ENCODE measurements at places on chromosomes 6 and 20.

DNA sequence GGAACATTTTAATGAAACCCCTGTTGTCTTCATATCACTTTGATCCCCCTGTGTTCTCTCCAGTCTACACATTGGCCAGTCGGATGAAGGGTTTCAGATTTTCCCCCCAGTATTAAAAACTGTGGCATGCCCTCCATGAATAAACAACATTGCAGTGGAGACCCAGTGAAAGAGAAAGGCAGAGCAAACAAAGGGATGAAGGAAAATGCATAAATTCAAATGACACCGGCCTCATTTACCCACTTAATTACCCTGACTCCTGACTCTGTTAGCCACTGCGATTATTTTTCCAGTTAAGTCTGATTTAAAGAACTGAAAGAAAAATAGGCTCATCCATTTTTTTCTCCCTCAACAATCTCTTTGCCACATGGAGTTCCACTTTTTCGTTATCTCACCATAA is 569.2 kb downstream of the TFAP2B start:
- no peak for DNase-seq

- no peak for DNase-seq
Observed at GRCh38 chr20:36237477-36237876, 1.2 kb downstream of the AAR2 start.

GRCh38 chr20:32664678-32665159 is 9.0 kb downstream of the C20orf203 start:
- no peak for DNase-seq

DNA sequence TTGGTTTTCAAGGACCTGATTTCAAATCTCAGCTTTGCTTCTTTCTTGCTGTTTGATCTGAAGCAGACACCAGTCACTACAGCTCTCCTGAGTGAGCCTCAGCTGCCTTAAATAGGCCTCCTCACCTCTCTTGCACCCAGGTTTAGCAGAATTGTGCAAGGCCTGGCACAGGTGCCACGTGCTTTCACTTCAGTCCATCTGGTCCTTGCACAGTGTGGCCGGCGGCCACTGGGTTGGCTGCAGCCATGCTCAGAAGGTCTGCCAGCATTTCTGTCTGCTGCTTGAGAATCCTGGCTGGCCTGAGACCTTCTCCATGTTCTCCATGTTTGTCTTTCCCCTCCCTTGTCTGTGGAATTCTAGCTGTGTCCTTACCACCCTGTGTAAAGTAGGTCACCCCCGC is 14.5 kb upstream of the DAAM2 start:
- DNase-seq = no peak

DNA sequence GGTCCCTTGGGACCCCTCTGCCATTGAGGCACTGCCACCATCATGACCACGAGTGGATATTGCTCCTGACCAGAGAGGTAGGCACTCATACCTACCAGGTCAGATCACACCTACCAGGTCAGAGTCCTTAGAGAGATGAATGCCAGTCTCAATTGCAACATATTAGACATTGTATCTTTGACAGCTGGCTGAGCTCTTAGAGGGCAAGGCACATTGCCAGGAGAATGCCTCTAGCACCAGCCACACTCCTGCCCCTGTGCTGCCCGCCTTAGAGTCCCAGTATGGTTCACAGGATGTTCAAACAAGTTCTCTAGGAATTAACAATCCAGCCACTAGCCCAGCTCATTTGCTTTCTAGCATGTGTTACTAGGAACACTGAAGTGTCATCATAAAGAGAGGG is 65.9 kb downstream of the TMEM244 start:
- DNase-seq = no peak

- DNase-seq = no peak
Observed at GRCh38 chr6:13355043-13355945, 27.0 kb upstream of the TBC1D7 start.

DNA sequence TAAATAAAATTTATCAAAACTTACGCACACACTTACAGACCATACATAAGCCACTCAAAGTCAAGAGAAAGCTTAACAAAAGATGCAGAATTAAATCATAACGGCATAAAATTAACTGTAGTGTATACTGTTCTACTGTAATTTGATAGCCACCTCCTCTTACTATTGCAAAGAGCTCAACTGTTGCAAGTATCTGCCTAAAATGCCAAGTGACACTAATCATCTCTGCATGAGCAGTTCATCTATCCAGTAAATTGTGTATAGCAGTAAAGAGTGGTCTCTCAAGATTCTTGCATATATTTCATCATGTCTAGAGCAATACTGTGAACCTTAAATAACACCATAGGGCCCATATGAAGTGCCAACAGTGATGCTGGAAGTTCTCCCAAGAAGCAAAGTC is 12.3 kb downstream of the OR2H2 start:
- DNase-seq = no peak

DNA sequence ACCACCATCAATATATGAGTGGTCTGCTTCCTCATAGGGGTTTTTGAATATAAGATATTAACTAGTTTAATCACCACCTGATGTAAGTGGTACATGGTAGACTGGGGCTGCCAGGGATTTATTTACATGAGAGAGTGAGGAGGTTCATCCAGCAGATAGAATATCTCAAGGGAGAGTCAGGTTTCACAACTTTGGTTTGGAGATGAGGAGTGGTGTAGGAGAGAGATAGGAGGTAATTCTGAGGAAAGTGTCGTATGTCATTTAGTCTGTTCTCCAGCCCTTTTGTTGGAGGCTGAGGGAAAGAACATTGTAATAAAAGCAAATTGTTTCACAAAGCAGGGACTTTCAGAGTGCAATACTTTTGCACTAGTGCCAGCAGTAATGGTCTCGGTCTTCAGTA is 16.8 kb downstream of the L3MBTL3 start:
- DNase-seq = no peak

GRCh38 chr20:59835448-59836395 is 97.7 kb downstream of the SYCP2 start:
- peak; percentile 46 for DNase-seq

- no peak for DNase-seq
Observed at GRCh38 chr20:19971116-19971515, 46.0 kb upstream of the NAA20 start.

GRCh38 chr6:28693751-28694443 is 168.2 kb downstream of the GPX5 start:
- peak; percentile 33 for DNase-seq
